ENCODE measurements at places on chromosomes 2 and 18. TPM values are rescaled to one million over a fixed set of nuclear protein-coding genes. Genes with fewer than 3 reads are reported as not detected.

DNA sequence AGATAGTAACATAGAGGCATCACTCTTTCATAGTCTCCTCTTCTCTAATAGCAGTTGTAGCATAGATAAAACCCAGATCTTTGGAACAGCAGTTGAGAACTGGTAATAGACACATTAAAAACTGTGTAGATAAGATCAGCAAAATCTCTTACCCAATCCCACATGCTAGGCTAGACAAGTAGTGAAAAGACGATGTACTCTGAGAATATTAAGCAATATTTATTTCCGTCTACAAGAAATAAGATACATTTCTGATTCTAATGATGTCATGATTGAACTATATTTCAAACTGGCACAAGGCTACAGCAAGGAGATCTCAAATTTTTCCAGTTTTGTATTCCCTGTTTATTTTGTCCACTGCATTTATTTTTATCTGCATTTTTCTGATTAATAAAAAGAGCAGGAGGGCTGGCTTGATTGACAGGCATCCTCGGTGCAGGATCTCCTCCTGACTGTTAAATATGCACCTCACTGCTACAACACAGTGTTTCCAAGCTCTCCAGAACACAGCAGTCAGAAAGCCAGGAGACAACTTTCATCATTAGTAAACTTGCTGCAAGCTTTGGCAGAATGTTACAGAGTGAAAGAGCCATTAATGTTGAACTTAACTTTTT lies 73.3 kb upstream of the ATIC start:
- peak; percentile 16 for DNase-seq

DNA sequence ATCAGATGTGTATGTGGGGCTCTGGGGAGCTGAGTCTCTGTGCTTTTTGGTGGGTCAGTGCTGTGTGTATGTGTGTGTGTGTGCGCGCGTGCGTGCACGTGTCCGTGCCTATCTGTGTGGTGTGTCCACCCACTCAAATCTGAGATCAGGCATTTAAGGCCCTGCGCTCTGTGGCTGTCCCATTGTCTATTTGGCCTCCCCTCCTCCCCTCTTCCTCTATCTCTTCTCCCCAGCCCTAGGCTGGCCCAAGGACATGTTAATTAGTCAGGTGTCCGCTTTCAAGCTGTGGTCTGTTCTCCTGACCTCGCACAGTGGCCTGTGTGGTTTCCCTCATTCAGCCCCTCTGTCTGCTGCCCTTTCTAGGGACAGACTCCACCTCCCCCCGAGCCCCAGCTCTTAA lies 136.4 kb downstream of the DYSF start:
- no peak for DNase-seq

DNA sequence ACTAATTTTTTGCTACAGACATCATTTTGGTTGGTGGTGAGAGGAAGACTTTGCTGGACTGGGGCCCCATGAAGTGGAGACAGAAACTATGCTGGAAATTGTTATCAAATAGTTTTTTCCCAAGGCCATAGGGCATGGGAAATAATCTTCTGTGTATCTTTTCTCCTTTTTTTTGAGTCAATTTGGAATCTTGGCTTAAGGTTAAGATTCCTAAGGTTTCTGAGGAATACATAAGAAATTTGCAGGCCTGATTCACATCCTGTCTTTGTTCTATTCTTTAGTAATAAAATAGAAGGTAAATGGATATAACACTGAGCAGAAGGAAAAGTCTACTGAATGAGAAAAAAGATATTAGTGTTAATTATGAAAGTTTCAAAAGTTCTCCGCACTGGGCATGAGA lies 16.6 kb downstream of the SMC6 start:
- DNase-seq, result peak; percentile 73

DNA sequence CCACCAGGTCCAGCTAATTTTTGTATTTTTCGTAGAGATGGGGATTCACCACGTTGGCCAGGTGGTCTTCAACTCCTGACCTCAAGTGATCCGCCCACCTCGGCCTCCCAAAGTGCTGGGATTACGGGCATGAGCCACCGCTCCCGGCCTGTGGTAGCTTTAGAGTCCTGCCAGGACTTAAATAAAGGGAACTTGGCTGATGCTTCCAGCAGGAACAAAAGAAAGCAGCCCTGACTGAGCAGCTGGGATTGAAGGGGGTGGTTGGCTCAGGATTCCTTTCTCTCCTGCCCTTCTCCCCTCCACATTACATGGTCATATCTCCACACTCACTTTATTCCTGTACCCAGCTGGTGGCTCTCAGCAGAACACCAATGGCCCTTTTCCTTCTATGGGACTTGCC lies 20.0 kb downstream of the EFHD1 start:
- no peak for DNase-seq

DNA sequence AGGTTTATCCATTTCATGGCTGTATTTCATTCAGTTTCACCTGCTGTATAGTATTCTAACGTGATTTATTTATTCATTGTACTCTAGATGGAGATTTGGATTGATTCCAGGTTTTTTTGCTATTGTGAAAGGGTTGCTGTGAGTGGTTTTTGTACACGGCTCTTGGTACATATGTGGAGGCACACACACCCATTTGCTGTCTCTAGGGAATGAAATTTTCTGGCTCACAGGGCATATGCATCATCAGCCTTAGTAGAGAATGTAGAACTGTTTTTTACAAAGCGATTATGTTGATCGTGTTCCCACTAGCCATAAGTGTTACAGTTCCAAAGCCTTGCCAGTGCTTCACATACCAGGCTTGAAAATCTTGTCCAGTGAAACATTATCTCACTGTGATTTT lies 5.1 kb downstream of the SPTBN1 start:
- DNase-seq, result peak; percentile 84

GRCh38 chr18:26971409-26971808 lies 105.9 kb upstream of the AQP4 start:
- no peak for DNase-seq

DNA sequence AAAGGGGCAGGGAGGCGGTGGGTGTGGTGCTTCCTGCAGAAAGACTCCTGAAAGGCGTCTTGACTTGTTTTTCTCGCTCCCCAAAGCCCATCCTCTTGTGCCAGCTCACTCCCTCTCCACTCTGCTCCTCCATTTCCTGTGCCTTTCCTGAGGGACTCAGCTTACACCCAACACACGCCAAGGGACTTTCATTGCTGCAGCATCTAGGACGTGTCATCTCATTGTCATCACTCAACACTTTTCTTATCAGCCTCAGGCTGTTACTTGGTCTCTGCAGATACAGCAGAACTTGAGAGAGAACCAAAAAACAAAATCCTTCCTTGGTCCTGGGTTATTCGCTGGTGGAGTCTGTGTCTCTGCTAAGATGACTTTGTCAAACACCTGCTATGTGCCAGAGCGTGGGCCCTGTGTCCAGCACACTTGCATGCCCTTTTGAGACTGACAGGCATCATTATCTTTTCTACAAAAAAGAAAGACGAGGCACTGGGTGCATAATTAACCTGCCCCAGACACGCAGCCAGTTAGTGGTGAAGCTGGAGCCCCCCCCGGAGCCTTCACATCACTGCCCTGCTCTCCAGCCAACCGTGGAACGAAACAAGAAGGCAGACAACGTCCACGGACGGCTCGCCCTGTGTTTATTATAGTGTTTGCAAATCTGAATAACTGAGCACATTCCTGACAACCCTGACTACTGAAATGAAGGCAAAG lies 261.7 kb upstream of the HDAC4 start:
- no peak for DNase-seq

The TMEM37 gene
- total RNA-seq, result not detected
